ENCODE measurements at places on chromosomes 6 and 20. TPM values are rescaled to one million over a fixed set of nuclear protein-coding genes. Genes with fewer than 3 reads are reported as not detected.

DNA sequence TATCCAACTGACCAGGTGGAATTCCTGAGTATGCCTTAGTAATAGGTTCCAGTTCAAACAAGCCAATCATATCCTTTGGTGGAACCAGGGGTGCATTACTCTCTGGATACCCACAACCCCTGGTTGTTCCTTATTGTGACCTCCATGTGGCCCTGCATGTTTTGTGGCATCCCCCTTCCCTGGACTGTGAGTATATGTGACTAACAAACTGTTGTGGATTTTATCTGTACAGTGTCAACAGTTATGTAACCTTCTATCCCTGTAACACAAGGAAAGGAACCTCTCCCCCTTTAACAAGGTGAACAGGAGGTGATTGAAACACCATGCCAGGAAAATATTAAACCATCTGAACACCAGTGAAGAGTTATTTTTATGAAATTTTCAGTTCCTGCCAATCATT lies 46.2 kb downstream of the MLIP start:
- H3K36me3 ChIP-seq = no peaks in the 10 kb centered on the region
- no peak for DNase-seq
- H3K27ac ChIP-seq = no peak overlapping the region
- no peak overlapping the region for H3K4me3 ChIP-seq
- no peaks in the 10 kb centered on the region for H3K4me1 ChIP-seq
- H3K27me3 ChIP-seq = no peaks in the 10 kb centered on the region

- no peaks in the 10 kb centered on the region for H3K36me3 ChIP-seq
- no peak for DNase-seq
- no peak overlapping the region for H3K27ac ChIP-seq
- no peaks in the 10 kb centered on the region for H3K4me1 ChIP-seq
- no peaks in the 10 kb centered on the region for H3K27me3 ChIP-seq
Measured at GRCh38 chr6:83609248-83609647, 96.9 kb downstream of the PRSS35 start.

DNA sequence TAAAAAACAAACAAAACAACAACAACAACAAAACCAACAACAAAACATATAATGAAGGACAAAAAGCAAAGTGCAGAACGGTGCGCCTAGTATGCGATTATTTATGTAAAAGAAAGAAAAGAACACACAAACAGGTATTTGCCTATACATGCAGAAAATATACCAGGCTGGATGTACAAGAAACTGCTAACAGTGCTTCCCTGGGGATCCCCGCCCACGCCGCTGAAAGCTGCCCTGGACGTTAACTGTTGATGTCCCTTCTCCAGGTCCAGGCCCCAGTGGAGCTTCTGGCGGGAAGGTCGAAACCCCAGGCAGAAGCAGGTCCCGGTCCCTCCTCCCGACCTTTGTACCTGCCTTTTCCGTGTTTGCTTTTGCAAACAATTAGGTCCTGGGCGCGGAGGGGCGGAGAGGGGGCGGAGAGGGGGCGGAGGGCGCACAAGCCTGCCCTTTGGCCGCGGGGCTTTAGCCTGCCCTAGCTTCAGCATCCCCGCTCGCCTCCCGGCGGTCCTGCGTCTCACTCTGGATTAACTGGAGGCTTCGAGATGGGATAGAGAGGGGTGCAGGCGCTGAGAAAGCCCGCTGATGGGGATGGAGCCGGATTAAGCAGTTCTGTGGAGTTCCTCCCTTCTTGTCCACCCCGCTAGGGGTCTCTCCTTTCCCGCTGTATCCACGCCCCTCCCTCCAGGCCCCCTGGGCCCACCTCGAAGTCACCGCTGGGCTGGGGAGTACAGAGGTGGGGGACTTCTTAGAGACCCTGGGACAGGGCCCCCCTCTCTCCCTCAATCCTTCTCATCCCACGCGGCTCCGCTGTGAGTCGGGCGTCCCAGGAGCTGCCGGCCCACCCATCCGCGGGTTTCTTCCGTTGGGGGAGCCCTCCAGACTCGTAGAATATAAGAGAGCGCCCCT lies 8.2 kb upstream of the AHCY start:
- no peak overlapping the region for H3K27ac ChIP-seq
- no peaks in the 10 kb centered on the region for H3K27me3 ChIP-seq

- H3K4me3 ChIP-seq = no peak overlapping the region
- no peak for DNase-seq
- H3K27me3 ChIP-seq = no peaks in the 10 kb centered on the region
- peaks cover 4% of the 10 kb centered on the region for H3K4me1 ChIP-seq
Measured at GRCh38 chr20:47508278-47508677, 6.6 kb downstream of the NCOA3 start.

DNA sequence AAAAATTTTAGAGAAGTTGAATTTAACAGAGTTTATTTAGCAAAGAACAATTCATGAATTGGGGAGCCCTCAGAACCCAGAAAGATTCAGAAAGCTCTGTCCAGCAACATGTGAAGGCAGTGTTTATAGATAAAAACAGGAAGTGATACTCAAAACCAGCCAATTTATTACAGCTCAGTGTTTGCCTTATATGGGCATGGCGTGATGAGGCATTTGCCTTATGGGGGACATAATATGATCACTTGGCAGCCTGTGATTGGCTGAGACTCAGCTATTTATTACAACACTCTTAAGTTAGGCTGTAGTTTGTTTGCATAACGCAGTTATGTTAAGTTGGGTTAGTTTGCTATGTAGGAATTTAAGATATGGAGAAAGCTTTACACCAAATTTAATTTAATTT lies 11.5 kb downstream of the HLA-DPA1 start:
- H3K36me3 ChIP-seq = no peaks in the 10 kb centered on the region
- no peaks in the 10 kb centered on the region for H3K4me1 ChIP-seq
- H3K27me3 ChIP-seq = peaks cover 14% of the 10 kb centered on the region
- no peak for DNase-seq
- H3K4me3 ChIP-seq = no peak overlapping the region

- H3K4me1 ChIP-seq = peaks cover 16% of the 10 kb centered on the region
- H3K4me3 ChIP-seq = peak overlapping the region; percentile 57
- no peaks in the 10 kb centered on the region for H3K27me3 ChIP-seq
- peak; percentile 98 for DNase-seq
- no peaks in the 10 kb centered on the region for H3K36me3 ChIP-seq
Measured at GRCh38 chr20:10217721-10218410, 764 bp upstream of the SNAP25 start.

- H3K4me3 ChIP-seq = no peak overlapping the region
- H3K36me3 ChIP-seq = no peaks in the 10 kb centered on the region
- H3K27ac ChIP-seq = no peak overlapping the region
- DNase-seq = peak; percentile 82
- no peaks in the 10 kb centered on the region for H3K27me3 ChIP-seq
- peaks cover 40% of the 10 kb centered on the region for H3K4me1 ChIP-seq
Measured at GRCh38 chr6:14881398-14881797, 364.5 kb upstream of the JARID2 start.

DNA sequence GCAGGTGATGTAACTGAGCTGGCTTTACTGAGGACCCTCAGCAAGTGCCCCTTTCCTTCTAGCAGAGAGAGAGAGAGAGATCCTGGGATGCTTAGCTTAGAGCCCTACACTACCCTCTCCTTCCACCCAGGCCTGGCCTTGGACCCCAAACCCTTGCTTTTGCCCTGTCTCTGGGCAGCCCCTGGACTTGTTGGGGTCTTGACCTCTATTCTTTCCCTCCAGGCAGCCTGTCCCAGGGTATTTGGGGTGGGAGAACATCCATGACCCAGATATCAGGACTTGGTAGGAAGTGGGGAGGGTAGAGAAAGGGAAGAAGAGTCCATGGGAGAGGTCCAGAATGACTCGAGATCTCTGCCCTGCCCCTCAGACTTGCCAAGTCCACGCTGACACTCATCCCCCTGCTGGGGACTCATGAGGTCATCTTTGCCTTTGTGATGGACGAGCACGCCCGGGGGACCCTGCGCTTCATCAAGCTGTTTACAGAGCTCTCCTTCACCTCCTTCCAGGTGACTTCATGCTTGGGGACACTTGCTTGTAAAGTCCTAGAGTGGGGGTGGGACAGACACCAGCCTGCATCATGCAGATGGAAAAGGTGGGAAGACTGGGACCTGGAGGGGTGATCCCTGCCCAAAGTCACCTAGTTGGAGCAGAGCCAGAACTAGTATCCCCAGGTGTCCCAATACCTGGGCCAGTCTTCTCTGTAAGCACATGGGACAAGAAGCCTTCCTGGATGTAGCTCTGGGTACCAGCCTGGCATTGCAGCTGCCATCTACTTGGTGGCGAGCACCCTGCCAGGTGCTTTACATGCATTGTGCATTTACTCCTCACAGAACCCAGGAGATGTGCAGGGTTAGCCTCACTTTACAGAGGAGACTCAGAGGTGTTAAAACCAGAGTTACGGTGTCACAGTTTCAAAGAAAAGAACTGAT lies 30.9 kb downstream of the GLP1R start:
- H3K36me3 ChIP-seq = no peaks in the 10 kb centered on the region
- no peak overlapping the region for H3K27ac ChIP-seq
- H3K4me1 ChIP-seq = no peaks in the 10 kb centered on the region
- H3K4me3 ChIP-seq = no peak overlapping the region

GRCh38 chr6:95658886-95659285 lies 81.6 kb downstream of the MANEA start:
- no peak for DNase-seq
- no peak overlapping the region for H3K27ac ChIP-seq
- H3K36me3 ChIP-seq = no peaks in the 10 kb centered on the region
- no peak overlapping the region for H3K4me3 ChIP-seq
- no peaks in the 10 kb centered on the region for H3K27me3 ChIP-seq

- H3K4me1 ChIP-seq = peaks cover 29% of the 10 kb centered on the region
- H3K27ac ChIP-seq = no peak overlapping the region
- H3K36me3 ChIP-seq = no peaks in the 10 kb centered on the region
Measured at GRCh38 chr6:107667790-107668189, 156.3 kb downstream of the SCML4 start.

DNA sequence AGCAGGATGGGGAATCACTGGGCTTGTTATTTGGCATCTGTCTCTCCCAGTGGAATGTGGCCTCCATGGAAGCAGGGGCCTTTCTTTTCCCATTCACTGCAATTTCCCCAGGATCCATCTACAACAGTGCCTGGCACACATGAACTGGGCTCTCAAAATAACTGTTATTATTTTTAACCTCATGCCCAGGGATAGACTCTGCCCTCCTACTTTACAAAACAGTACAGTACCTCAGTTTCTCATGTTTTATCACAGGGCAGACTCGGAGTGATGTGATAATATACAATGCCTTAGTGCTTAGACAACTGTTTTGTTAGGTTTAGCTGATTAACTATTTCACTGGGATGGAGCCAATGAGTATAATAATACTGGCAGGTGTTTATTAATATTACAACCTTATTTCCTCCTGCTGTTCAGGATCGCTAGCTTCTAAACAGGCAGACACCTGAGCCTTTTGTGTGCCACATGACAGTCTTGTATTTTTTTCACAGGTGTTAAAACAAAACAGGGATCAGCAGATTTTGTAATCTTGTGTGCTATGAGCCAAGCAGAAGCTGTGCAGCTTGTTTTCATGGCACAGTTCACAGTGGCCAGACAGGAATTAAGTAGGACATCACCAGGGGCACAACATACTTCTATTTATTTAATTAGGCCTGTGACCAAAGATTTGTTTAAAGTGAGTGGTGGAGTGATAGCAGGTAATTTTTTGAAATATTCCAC lies 157.7 kb upstream of the EYA4 start:
- H3K36me3 ChIP-seq = no peaks in the 10 kb centered on the region
- H3K27ac ChIP-seq = no peak overlapping the region
- H3K27me3 ChIP-seq = no peaks in the 10 kb centered on the region

DNA sequence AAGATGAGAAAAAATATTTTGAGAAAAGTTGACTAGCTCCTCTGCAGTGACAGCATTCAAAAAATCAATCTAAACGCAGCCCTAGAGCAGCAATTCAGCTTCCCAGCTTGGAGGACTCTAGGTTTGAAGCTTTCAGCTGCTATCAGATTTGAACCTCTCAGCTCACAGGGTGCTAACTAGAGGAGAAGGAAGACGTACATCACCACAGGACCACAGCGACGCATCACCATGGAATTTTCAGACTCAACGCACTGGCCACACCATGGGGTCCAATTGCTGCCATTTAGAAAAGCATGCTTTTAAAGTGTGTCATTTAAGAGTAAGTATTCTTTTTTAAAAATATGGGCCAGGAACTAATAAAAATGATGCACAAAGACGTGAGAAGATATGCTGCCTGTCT lies 45.0 kb upstream of the FUCA2 start:
- no peaks in the 10 kb centered on the region for H3K36me3 ChIP-seq
- peaks cover 18% of the 10 kb centered on the region for H3K4me1 ChIP-seq
- DNase-seq = peak; percentile 92
- no peaks in the 10 kb centered on the region for H3K27me3 ChIP-seq
- no peak overlapping the region for H3K4me3 ChIP-seq

The INSM1 gene
- total RNA-seq = not detected

The SRSF12 gene
- total RNA-seq = 7.0 TPM

The PGC gene
- not detected for total RNA-seq

The ATP6V1G2 gene
- 3.4 TPM for total RNA-seq

The SLC17A9 gene
- 12.4 TPM for total RNA-seq
